WTC11 (cell line): ENCODE measurements at places on chromosomes 4 and X. TPM values are rescaled to one million over a fixed set of nuclear protein-coding genes. Genes with fewer than 3 reads are reported as not detected.

- H3K4me3 ChIP-seq, result no peak overlapping the region
- H3K36me3 ChIP-seq, result no peaks in the 10 kb centered on the region
- peak; percentile 14 for DNase-seq
- H3K4me1 ChIP-seq, result peaks cover 26% of the 10 kb centered on the region
- H3K27me3 ChIP-seq, result no peaks in the 10 kb centered on the region
These were observed 37.5 kb upstream of the STK26 start for GRCh38 chrX:131985526-131986049.

- no peak overlapping the region for H3K4me3 ChIP-seq
- peaks cover 11% of the 10 kb centered on the region for H3K4me1 ChIP-seq
- H3K27me3 ChIP-seq, result no peaks in the 10 kb centered on the region; the same call in 1 of the 2 replicates
- H3K27ac ChIP-seq, result no peak overlapping the region
- no peaks in the 10 kb centered on the region for H3K36me3 ChIP-seq
These were observed 70.2 kb upstream of the ZNF518B start for GRCh38 chr4:10527438-10527837.

GRCh38 chr4:792626-793092 lies 33.3 kb downstream of the CPLX1 start:
- no peak overlapping the region for H3K27ac ChIP-seq
- no peak for DNase-seq
- H3K4me3 ChIP-seq, result peak overlapping the region; percentile 40
- peaks cover 23% of the 10 kb centered on the region for H3K4me1 ChIP-seq
- peaks cover 69% of the 10 kb centered on the region for H3K27me3 ChIP-seq

DNA sequence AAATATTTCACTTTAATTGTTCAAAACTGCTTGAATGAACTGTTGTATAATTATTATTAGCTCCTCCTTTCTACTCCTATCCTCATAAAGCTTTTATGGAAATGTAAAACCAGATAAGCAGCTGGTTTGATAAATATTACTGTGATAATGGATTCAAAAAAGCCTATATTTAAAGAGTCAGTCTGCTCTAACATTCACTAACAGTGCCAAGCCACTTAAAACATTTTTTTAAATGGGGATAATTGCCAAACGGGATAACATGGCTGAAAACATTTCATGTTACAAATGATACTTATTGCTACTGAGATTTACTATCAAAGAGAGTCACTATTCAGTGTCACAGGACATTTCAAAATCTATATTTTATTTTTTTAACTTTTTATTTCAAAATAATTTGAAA lies 17.4 kb downstream of the ARHGAP24 start:
- peaks cover 23% of the 10 kb centered on the region for H3K4me1 ChIP-seq
- no peaks in the 10 kb centered on the region for H3K27me3 ChIP-seq
- H3K4me3 ChIP-seq, result no peak overlapping the region
- H3K36me3 ChIP-seq, result no peaks in the 10 kb centered on the region
- no peak overlapping the region for H3K27ac ChIP-seq

DNA sequence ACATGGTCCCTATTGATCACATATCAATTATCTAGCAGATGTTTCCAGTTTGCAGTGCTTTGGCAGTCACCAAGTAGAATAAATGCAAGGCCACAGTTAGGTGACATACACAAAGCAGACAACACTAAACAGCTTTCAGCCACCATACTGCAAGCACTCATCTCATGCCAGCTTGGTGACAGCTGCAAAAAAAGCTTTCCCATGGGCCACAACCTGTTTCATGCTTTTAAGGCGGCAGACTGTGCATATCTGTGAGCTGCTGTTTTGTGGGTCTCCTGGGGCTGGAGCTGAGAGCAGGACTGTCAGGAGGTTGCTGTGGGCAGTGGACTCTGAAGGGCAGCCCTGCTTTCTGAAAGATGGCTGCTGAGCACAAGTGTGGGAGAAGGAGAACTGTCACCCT lies 82.6 kb downstream of the FHDC1 start:
- peaks cover 3% of the 10 kb centered on the region; the same call in 1 of the 2 replicates for H3K27me3 ChIP-seq
- no peaks in the 10 kb centered on the region for H3K36me3 ChIP-seq
- no peak overlapping the region for H3K27ac ChIP-seq
- H3K4me1 ChIP-seq, result peaks cover 29% of the 10 kb centered on the region
- no peak for DNase-seq
- H3K4me3 ChIP-seq, result no peak overlapping the region

DNA sequence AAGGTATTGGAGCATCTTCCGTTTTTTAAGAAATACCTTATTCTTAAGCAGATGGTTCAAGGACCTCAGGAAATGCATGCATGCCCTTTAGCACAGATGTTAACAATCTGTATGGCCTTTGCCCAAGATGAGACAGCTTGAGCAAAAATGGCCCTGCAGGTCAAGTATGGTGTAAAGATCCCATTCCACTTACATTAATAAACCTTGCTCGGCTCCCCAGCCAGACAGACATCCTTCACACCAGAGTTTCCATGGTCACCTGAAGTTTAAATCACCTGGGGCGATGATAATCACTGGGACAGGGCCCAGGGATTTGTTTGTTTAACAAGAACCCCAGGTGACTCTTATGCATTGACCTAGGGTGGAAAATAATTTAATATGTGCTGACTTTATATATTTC lies 287.0 kb upstream of the NOCT start:
- no peaks in the 10 kb centered on the region; the same call in 1 of the 2 replicates for H3K27me3 ChIP-seq
- H3K4me3 ChIP-seq, result no peak overlapping the region
- H3K36me3 ChIP-seq, result no peaks in the 10 kb centered on the region
- H3K4me1 ChIP-seq, result peaks cover 62% of the 10 kb centered on the region

DNA sequence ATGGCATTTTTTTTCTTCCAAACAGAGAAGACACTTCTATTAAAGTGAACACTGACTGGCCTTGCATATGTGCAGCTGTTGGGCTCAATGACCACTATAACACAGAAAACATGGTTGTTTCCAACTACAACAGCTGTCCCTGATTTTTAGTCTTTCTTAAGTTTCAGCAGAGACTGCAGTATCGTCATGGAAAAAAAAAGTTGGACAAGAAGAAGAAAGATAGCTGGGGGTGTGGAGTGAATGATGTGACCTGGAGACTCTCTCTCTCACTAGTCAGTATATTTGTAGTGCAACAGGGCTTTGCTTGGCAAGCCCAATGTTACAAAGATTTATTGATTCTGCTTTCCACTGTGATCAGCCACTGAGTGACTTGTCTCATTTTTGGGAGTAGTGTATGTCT lies 29.5 kb upstream of the C4orf54 start:
- no peaks in the 10 kb centered on the region for H3K4me1 ChIP-seq
- no peak for DNase-seq
- no peak overlapping the region for H3K4me3 ChIP-seq
- H3K36me3 ChIP-seq, result peaks cover 7% of the 10 kb centered on the region; the same call in 1 of the 2 replicates
- H3K27me3 ChIP-seq, result peaks cover 3% of the 10 kb centered on the region; the same call in 1 of the 2 replicates
- H3K27ac ChIP-seq, result no peak overlapping the region

DNA sequence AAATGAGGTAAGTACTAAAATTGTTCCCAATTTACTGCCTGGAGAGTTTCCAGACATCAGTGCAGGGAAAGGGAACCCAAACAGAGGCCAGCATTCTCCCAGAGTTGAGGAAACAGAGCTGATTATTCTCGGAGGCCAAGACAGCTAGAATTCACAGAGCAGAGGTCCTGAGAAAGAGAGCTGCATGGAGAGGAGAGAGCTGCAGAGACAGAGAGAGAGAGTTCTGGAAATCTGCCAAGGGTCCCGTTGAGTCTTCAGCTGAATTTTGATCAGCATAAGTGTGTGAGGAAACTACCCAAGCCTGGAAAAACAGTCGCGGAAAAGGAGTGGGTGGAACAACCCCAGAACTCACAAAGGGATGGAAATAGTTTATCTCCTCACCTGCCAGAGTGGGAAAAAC lies 43.8 kb upstream of the GPR173 start:
- DNase-seq, result no peak
- no peaks in the 10 kb centered on the region for H3K36me3 ChIP-seq
- H3K4me1 ChIP-seq, result no peaks in the 10 kb centered on the region
- H3K4me3 ChIP-seq, result no peak overlapping the region
- H3K27me3 ChIP-seq, result peaks cover 46% of the 10 kb centered on the region
- H3K27ac ChIP-seq, result no peak overlapping the region

- peaks cover 15% of the 10 kb centered on the region for H3K36me3 ChIP-seq
- H3K4me3 ChIP-seq, result no peak overlapping the region
- no peaks in the 10 kb centered on the region for H3K4me1 ChIP-seq
- DNase-seq, result no peak
- H3K27ac ChIP-seq, result no peak overlapping the region
- H3K27me3 ChIP-seq, result no peaks in the 10 kb centered on the region
These were observed 793.6 kb upstream of the INTU start for GRCh38 chr4:126838941-126839679.

GRCh38 chrX:33726281-33727160 lies 405.6 kb downstream of the FAM47A start:
- H3K27me3 ChIP-seq, result peaks cover 12% of the 10 kb centered on the region
- no peak for DNase-seq
- H3K4me1 ChIP-seq, result no peaks in the 10 kb centered on the region

The ADAMTS3 gene
- total RNA-seq, result 3.2 to 4.4 TPM (median 3.8 TPM) in 3 replicates

The DIAPH2 gene
- total RNA-seq, result 14.9 to 15.9 TPM (median 15.4 TPM) in 3 replicates

The SPANXN3 gene
- total RNA-seq, result not detected in 3 replicates

The DDX60 gene
- total RNA-seq, result 2.7 to 4.6 TPM (median 4.1 TPM) in 3 replicates
